ENCODE measurements at places on chromosomes 16 and 17.

- DNase-seq = no peak
These were observed 916 bp downstream of the HEATR3 start for GRCh38 chr16:50066482-50067289.

DNA sequence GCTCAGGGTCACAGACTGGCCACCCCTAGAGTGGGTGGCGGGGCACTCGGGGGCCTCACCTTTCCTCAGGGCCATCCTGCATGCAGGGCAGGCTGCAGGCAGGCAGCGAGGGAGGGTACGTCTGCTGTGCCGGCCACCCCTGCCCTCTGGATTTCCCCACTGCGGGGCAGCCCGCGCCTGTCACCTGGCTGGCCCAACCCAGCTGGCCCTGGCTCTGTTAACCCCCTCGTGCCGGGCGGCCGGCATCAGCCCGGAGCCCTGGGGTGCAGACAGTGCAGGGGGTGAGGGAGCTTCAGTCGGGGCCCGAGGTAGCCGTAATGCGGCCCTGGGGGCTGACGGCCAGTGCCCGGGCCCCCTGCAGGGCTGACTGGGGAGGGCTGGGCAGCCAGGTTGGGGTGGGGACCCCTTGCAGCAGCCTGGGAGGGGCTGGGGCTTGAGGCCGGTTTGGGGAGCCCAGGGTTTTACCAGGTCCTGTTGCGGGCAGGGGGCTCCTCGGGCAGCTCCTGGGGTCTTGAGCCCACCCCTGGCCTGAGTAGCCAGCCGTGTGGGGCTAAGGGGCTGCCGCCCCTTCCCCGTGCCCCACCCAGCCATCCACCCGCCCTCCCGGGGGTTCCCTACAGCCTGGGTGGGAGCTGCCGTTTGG lies at the start of gene IGFALS:
Gene IGFALS (minus strand): TSS at position 128 of the 643 bp plus-strand sequence. CDS start 53 bp downstream, at position 75.
- no peak for DNase-seq

GRCh38 chr16:80319181-80319580 lies 221.6 kb upstream of the DYNLRB2 start:
- DNase-seq = no peak

- peak; percentile 46 for DNase-seq
These were observed 219.9 kb downstream of the ENGASE start for GRCh38 chr17:79294459-79295071.

GRCh38 chr17:44779211-44780025 lies 20.6 kb downstream of the ADAM11 start:
- DNase-seq = peak; percentile 80

DNA sequence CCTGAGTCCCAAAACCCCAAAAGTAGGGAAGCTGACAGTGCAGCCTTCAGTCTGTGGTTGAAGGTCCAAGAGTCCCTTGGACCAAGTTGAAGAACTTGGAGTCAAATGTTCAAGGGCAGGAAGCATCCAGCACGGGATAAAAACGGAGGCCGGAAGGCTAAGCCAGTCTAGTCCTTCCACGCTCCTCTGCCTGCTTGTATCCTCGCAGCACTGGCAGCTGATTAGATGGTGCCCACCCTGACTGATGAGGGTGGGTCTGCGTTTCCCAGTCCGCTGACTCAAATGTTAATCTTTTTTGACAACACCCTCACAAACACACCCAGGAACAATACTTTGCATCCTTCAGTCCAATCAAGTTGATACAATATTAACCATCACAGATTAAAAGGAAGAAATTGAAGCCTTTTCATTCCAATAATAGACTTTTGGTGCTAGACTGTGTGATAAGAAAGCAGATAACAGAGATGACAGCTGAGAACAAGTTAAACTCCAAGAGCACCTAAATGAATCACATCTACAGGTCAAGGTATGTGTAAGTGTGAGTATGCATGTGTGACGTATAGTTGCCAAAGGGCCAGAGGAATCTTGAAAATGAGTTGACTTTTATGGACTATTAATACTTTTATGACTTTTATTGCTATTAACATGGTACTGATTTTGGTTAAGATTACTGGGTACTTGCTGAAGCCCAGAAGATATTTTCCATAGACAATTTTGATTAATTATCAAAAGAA lies 933.5 kb upstream of the SOX9 start:
- DNase-seq = no peak

DNA sequence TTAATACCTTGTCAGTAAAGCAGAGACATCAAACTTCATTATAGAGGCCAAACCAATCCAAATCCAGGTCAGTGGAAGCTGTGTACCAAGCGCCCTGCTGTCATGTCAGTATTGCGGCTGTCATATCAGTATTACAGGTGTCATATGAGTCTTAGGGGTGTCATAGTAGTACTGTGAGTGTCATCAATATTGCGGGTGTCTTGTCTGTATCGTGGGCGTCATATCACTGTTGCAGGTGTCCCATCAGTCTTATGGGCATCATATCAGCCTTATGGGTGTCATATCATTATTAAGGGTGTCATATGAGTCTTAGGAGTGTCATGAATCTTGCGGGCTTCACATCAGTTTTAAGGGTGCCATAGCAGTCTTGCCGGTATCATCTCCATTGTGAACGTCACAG lies 6.0 kb upstream of the PRDM7 start:
- no peak for DNase-seq

GRCh38 chr17:33521784-33522183 lies 228.7 kb upstream of the ASIC2 start:
- DNase-seq = no peak

- peak; percentile 53 for DNase-seq
These were observed 15.3 kb upstream of the TNS4 start for GRCh38 chr17:40516581-40517285.

All from stimulated activated CD4-positive, alpha-beta T cell treated with anti-CD3 and anti-CD28 coated beads, Interleukin-2, amount 100 ng/mL, for 48 hours (primary cell).